ENCODE measurements at places on chromosomes 5 and 9.

DNA sequence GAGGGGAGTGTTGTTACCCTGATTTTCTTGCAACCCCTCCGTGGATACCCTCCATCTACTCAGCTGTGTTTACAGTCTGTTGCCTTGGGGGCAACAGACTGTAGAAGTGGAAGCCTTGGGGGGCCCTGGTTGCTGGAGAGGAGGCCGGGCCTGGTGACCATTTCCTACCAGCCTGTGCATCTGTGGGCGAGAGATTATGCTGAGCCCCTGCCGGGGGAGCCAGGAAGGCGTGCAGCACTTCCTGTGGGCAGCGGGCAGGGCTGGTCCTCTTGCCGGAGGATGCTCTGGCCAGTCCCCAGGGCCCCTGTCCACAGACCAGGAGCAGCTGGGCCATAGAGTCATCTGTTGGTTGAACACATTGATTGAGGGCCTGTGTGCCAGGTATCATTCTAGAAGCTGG is 11.1 kb downstream of the ERGIC1 start:
- no peak for DNase-seq

DNA sequence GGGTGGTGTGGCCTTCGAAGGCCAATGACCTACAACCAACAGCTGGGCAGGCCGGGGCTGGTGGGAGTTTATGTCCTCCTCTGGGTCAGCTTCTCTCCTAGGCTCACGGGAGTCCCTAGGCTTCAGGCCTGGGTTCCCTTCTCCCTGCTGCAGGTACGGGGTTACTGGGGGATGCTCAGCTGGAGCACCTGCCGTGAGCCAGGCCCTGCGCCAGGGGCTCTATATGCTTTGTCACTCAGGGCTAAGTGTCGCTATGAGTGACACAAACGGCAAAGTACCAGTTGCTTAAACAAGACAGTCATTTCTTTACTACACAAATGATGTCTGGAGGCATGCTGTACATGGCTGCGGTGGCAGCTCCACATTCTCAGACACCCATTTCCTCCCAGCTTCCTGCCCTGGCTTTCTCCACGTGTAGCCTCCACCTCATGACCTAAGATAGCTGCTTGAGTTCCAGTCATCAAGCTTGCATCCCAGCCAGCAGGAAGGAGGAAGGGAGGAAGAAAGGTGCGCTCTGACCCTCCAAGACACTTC is 22.5 kb upstream of the NINJ1 start:
- no peak for DNase-seq

GRCh38 chr5:32707418-32707997 is 3.6 kb upstream of the NPR3 start:
- no peak for DNase-seq

GRCh38 chr9:97510797-97511654 is 9.6 kb downstream of the TMOD1 start:
- no peak for DNase-seq

Measured in NCI-H2081 treated with DMSO at 0.1 percent for 48 hours (cell line).